ENCODE measurements at places on chromosomes 4 and X.

GRCh38 chrX:46258356-46258755 is 286.9 kb downstream of the ZNF674 start:
- DNase-seq = peak; percentile 60

GRCh38 chr4:183377491-183377890 is 55.3 kb upstream of the CLDN24 start:
- DNase-seq = no peak

DNA sequence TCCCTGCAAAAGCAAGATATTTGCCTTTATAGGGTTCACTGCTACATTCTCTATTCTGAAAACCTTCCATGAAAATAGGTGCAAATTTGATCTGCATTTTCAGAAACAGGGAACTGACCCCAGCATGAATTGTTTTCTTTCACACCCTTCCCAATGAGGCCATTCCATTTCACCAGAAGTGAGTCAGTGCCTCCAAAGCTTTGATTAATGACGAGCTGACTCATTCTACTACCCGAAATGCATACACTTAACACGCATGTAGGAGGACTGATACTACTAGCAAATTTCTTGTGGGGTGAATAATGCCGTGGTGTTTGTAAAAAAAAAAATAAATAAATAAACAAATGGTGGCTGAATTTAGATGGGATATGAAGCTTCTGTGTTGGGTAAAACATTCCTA is 146.9 kb upstream of the FGF13 start:
- DNase-seq = peak; percentile 84

- DNase-seq = peak; percentile 58
These were observed 12.9 kb upstream of the WDR19 start for GRCh38 chr4:39169426-39169825.

GRCh38 chr4:76658231-76659102 is 223.4 kb downstream of the SHROOM3 start:
- DNase-seq = peak; percentile 74

DNA sequence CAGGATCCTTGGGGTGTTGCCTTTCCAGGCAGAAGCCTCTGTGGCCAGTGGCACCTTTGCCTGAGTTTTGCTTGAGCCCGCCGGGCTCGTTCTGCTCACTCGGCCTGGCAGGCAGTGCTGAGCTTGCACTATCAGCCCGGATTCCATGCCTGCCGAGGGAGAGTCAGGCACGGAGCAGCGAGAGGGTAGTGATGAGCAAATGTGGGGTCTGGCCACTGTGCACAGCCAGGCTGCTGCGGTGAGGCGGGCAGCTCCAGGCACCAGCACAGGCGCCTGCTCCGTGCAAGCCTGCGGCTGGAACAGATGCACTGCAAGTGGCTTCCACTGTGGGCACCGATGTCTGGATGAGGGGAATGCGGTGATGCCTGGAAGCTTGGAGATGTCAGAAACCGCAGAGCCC is 619.2 kb downstream of the RAPGEF2 start:
- no peak for DNase-seq

- DNase-seq = no peak
These were observed 360.4 kb upstream of the AGA start for GRCh38 chr4:177802661-177803060.

DNA sequence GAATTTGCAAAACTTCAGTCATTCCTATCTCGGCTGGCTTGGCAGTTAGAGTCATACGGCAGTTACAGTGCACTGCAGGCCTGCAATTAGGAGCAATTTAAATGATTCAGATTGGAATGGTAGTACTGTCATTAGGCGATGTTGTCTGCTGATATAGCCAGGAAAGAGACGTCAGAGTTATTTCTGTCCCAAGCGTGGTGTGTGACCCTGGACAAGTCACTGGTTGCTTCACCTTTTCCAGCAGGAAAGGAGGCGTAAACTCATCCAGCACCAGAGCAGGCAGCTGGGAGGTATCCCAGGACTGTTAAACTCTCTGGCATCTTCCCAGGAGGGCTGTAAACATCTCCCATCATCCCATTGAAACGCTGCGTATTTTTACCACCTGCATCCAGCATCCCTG is 836 bp upstream of the LNX1 start:
- no peak for DNase-seq

DNA sequence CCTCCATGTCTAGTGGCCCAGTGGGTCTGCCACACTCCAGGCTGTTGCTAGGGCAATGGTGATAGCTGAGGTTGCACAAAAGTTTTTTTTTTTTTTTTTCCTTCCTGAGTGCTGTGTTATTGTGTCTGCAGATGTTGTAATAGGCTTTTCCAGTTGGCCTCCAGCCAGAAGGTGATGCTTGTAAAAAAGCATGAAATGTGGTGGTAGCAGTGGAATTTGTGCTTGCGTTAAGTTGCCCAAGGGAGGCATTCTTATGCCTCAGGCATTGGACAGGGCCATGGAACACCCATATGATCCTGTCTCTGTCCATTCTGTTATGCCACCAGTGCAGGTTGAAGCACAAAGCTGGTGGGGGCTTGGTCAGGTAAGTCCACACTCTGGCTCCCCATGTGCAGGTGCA is 660.5 kb upstream of the SPANXN1 start:
- DNase-seq = peak; percentile 0

DNA sequence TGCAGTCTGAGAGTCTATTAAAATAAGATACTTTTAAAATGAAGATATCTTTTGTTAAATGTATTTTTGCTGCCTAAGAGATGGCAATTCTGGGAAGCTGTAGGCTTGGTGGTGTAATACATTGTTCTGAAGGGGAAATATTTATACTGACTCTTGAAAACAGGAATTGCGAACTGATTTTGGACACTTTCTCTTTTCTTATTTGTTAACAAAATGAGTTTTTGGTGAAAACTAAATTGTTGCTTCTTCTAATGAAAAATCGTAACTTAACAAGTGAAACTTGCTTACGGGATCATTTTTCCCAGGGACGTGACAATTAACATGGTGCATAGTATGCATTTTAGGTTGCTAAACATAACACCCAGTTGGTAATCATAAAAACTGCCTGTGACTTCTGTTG is 71.0 kb downstream of the RAPGEF2 start:
- no peak for DNase-seq

DNA sequence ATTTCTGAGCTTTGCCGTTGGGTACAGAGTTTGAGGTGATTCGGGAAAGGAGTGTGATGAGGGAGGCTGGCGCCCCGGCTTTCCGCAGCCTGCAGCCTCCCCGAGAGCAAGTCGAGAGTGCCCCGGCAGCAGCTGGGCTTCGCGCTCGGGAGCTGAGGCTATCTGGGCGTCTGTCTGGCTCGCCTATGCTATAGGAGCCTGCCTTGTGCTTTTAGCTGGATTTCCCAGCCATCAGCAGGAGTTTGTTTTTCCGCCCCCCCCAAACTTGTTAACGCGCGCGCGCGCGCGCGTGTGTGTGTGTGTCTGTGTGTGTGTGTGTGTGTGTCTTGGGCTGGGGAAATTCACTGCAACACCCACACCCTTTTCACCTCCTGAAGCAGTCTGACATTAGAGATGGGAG is 765 bp upstream of the DGKK start:
- no peak for DNase-seq
